ENCODE measurements at places on chromosomes 3 and 15.

DNA sequence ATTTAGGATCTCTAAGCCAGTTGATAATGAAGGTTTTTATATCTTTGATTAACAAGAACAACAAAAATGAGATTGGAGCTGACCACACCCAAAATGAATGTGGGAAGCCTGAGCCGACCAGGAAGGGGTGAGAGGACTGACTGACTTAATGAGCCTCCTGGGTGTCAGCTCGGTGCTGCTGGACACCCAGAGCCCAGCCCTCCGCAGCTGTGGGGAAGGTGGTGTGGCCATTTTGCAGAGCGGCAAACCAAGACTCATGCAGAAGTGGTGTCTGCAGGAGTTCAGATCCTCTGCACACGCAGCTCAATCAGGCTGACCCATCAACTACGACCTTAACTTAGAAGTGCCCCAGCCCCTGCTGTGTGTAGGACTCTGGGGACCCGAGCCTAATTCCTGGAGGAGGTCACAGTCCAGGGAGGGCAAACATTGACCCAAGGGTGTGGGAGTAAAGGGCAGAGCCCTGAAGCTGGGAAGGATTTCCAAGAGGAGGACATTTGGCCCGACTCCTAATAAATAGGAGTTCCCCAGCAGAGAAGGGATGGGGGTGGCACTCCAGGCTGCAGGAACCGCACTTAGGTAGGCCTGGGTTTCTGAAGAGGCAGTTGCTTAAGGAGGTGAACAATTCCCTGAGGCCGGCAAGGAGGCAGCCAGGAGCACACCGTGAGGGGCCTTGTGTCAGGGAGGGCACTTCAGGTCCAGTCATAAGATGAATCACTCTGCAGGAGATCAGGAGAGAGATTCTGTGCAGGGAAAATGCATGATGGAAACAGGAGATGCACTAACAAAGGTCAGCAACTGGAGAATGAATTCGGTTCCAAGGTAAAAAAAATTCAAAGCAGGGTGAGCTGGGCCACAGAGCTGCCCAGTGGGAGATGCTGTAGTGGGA lies 197.1 kb upstream of the TPM1 start:
- DNase-seq, result no peak

DNA sequence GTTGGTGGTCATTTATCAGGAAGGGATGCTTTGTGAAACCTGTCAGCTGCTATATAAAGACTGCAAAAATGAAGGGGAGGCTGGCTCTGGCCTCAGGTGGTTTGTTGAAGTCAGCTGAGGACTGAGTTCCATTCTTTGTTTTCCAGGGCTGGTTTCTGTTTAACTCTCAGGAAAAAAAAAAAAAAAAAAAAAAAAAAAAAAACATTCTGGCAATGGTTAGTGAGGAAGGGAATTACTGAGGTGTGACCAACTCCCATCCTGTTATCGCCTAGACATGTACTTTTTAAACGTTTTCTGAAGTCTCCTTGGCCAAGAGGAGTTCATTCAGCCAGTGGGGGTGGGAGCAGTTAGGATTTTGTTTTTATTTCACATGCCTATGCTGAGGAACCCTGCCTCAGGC lies 316.3 kb downstream of the OXSM start:
- DNase-seq, result no peak

DNA sequence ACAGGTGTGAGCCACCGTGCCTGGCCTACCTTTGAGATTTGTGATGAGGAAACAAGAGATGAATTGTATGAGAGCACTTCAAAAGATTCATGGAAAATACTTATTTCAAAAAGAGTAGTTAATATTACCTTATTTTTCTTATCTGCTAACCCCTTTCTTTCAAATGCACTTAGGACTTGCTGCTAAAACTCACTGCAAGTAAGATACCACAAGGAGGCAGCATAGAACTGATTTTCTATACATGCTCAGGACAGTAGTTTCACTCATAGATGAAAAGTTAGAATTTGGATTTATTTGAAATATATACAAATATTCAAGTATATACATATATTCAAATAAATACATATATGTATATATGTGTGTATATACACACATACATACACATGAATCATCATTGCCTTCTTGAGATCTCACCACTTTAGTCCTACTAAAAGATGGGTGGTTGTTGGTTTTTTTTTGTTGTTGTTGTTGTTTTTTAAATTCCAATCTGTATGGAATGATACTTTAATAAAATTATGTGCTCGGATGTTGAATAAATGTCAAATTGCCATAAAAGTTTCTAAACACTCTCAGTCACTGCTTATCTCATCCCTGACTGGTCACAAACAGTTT lies 2.4 kb downstream of the CCNDBP1 start:
- DNase-seq, result no peak

DNA sequence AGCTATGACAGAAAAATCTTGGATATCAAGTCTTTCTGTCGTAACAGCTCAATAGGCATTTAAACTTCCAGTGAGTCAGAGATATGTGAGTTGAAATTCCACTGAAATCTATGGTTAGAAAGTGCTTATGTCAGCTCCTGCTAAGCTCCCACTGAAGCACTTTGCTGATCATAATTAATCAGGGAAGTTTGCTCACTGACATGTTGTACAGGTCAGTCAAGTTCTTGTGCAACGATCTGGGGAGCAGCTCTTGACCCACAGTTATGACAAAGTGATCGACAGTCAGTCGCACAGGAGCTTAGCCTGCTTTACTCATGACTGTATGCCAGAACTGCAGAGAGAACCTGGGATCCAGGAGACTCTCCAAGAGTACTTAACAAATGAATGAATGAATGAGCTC lies 453.5 kb downstream of the SOX2 start:
- DNase-seq, result no peak

DNA sequence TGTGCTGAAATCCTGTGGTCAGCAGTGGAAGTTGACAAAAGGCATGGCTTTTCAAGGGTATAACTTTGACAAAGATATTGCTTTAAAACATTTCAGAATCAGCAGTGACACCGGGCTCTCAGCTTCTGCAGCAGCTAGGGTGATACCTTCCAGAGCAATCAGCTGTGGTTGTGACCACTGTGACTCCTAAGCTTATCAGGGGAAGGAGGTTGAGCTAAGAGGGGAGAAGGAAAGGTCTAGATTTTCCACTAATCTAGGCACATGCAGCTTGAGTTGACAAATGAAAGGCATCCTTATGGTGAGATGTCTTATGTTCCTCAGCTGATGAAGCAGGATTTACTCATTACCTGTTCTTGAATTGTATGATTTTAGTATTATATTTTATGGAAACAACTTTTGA lies 16.3 kb upstream of the LRRFIP2 start:
- no peak for DNase-seq

DNA sequence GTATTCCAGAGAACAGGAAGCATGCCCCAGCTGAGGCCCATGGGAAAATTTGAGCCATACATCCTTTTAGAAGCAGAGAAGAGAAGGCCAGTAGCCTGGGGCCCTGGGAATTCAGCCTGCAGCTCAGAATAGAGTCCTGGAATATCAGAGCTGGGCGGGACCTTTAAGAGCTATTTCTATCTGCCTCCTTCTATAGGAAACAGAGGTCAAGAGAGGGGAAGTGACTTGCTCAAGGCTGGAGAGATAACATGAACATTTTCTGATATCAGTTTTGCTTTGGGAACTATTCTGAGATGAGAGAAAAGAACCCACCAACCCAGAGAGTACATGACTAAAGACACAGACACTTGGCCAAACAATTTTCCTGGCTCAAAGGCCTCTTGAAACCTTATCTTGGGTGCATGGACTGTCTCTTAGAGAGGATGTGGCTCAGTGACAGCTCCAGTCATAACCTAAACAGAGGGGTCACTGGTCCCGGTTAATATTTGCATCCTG lies 26.0 kb downstream of the MASP1 start:
- no peak for DNase-seq

DNA sequence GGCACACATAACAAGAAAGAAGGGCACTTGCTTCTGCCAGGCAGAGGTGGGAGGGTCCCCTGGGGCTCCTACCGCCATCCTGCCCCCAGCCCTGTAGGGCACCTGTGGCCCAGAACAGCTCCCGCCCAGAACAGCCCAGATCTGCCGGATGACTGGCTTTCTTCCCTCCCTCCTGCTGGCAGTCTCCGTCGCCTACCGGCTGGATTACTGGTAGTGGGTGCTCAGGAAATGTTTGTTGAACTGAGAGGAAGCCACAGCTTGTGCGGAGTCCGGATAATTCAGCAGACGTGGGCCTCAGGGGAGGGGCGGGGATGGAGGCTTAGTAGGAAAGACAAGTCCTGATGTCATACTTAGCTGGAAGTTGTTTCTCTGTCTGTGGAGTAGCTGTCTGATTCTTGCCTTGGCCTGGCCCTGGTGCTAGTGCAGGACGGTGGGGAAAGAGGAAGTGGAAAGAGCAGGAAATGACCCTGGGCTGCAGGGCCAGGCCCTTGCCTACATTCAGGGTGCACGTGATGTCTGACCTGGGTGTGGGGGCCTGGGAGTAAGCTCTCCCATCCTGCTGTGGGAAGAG lies 6.7 kb downstream of the CCDC9B start:
- no peak for DNase-seq

GRCh38 chr3:64909011-64909410 lies 221.2 kb upstream of the ADAMTS9 start:
- no peak for DNase-seq

DNA sequence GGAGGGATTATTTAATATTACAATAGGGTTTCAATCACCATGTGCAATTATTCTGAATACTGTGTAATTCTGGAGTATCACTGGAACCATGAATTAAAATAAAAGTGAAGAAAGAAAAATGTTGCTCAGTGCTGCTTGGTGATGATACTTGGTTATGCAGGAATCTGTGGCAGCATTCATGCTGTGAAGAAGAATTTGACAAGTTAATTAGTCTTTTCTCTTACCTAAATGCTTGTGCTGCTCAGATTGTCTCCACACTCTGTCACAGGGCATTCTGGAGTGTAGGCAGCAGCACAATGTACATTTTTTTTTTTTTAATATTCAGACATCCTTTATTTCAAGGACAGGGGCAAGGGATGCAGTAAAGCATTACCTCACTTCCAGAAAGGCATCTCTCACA lies 749.3 kb upstream of the CADM2 start:
- no peak for DNase-seq

GRCh38 chr3:188792793-188793192 lies 379.0 kb upstream of the TPRG1 start:
- no peak for DNase-seq

DNA sequence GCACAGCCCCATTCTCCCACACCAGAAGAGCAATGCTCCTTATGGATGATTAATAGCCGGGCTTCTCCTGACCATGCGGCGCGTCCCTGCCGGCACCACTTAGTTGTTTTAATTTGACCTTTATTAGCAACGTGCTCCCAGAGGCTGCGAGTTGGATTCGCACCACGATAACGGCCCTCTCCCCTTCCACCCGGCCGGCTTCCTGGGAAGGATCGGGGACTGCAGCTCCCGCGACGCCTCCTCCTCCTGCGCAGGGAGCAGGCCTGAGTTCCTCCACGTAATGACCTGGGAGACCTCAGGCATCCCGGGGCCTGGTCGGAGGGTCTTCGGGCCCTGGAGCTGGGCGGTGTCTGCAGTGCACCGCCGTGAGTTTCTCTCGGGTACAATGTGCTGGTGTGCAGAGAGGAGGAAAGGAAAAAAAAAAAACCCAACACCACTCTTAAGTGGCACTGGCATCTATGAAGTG lies 243.3 kb upstream of the TOPAZ1 start:
- DNase-seq, result no peak

DNA sequence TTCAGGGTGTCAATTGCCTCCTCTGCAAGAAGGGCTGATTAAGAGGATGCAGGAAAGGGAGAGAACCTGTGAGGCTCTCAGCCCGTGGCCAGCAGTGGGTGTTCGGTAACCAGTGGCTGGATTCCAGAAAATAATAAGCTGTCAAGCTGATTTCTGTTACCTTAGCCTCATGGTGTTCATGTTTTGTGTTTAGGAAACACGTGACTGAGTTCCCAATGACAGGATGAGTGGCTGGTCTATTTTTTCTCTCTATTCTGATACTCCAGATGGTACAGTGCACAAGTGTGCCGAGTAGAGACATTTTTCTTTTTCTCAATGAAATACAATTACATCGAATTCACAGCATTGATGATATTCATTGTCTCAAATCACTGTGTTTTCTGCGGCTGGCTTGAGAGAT lies 43.6 kb downstream of the EDEM1 start:
- no peak for DNase-seq

DNA sequence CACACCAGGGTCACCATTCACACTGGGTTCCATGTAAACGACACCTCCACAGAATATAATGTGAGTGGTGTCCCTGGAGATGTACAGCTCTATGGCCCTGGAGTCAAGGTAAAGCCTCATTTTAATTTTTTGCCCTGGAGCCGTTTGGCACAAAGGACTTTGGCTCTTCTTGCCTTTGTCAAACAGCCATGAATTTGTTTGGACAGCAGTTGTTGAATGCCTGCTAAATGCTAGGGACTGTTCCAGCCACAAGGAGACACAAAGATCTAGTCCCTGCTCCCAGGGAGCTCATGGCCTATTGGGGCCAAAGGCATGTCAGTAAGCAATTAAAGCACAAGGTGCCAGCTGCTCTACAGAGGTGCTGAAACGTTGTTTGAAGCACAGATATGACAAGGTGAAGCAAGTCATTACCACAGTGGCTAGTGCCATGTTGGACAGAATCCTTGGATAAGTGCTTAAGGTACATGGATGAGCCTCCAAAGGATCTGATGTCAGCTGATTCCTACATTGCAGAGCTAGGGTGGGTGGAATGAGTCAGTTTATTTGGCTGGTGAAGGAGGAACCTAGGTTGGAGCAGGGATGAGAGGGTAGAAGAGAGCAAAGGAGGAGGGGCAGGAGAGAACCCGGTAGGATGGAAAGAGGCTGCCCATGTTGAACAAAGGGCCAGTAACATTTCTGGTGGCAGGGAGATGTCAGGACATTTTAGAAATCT lies 171.9 kb upstream of the CTDSPL start:
- DNase-seq, result no peak

DNA sequence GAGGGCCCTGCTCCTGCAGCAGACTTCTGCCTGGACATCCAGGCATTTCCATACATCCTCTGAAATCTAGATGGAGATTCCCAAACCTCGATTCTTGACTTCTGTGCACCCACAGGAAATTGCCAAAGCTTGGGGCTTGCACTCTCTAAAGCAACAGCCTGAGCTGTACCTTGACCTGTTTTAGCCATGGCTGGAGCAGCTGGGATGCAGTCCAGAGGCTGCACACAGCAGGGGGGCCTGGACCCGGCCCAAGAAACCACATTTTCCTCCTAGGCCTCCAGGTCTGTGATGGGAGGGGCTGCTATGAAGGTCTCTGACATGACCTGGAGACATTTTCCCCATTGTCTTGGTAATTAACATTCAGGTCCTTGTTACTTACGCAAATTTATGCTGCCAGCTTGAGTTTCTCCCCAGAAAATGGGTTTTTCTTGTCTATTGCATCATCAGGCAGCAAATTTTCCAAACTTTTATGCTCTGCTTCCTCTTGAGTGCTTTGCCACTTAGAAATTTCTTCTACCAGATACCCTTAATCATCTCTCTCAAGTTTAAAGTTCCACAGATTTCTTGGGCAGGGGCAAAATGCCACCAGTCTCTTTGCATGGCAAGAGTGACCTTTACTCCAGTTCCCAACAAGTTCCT lies 11.8 kb upstream of the MYO5A start:
- DNase-seq, result no peak
